ENCODE measurements at places on chromosomes 16 and 17.

DNA sequence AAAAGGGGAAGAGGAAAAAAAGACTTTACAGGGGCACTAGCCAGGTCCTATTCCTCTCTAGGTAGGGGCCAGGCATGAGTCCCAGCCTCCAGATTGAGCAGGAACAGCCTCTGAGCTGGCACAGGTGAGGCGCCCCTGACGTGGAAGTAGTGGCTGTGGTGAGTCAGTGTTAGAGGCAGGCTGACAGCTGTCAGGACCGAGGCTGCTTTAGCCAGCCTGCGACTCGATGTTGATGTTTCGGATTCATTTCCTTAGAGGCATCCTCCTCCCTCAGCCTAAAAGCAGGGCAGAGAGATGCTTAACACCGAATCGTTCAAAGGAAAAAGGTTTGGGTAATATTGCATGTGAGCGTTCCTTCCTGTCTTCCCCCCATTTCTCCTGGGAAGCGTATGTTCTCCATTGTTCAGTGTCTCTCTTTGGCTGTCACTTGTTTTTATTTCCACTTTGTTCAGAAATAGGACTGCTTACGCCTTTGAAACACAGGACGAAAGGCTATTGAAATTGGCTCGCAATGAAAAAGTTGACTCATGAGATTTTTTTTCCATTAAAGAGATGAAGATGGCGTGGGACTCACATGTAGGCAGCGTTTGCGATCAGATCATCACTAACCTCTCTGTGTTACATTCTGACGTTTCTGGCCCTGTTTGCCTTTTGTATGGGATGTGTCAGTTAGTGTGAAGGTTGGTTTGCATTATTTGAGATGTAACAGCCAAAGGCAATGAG lies 1.3 kb downstream of the KIAA0513 start:
- no peak for DNase-seq

DNA sequence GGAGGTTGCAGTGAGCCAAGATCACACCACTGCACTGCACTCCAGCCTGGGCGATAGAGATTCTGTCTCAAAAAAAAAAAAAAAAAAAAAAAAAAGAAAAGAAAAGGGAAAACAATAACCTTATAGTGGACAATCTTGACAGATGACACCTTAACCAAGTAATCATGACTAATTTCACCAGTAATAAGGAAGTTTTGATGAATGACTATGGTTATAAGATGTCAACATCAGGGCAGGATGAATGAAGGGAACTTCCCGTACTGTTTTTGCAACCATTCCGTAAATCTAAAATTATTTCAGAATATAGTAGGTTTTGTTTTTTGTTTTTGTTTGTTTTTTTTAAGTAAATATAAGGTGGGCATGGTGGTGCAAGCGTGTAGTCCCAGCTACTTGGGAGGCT lies 23.0 kb downstream of the GSPT1 start:
- no peak for DNase-seq

- no peak for DNase-seq
Measured at GRCh38 chr17:31830971-31831858, 27.8 kb downstream of the COPRS start.

- no peak for DNase-seq
Measured at GRCh38 chr17:7867881-7868329, 10.1 kb downstream of the CYB5D1 start.

DNA sequence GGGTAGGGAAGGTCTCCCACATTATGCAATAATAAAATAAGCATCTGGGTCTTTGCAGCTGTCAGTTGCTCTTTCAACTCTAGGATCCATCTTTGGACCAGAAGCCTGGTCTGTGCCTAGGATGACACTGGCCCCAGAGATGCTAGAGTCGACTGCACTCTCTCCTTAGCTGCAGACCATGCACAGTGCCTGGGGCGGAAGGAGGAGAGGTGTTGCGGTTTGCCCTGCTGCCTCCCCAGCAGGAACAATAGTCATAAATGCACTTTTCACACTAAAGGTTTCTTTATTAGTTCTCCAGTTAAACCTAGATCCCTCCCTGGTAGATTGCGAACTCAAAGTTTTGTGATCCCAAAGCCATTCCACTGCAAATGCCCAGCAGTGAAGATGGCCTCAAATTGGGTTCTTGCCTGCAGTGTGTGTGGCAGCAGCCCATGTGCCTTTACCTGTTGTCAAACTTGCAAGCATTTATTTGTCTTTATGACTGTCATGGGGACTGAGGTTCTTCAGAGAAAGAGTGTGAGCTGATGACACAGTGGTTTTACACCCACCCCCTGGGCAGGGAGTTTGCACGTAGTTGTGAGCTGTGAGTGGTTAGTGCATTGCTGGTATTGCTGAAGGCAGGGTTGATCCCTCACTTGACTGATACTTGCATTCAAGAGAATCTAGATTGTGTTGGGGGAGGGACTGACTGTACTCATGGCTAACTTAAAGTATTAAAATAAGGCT lies 10.3 kb downstream of the ATXN1L start:
- no peak for DNase-seq

DNA sequence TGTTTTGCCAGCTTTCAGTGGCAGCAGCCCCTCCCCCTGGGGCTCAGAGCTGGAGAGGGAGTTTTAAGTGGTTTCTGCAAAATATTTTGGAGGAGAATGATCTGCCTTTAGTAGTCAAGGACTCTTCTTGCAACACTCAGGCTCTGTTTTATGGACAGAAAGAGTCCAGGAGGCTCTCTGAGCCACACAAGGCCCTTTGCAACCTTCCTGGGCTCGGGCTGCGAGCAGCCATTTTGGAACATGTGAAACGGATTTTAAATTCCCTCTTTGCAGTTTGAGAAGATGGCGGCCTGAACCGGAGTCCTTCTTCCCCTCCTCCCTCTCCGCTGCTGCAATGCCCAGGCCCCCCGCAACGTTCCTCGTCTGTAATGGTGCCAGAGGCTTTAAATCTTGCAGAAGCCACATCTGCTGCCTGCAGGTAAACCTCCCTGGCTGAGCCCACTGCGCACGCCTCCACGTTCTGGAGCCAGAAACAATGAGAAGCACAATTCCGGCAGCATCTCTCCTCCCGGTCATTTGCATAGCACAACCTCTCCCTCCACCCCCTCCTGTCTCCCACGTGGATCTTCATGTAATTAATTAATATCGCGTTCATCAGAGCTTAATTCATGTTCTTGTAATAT lies 386.1 kb downstream of the SEC14L1 start:
- DNase-seq = no peak

GRCh38 chr16:5002699-5003143 lies 31.0 kb downstream of the NAGPA start:
- DNase-seq = no peak

GRCh38 chr17:66469088-66469442 lies 166.7 kb downstream of the PRKCA start:
- DNase-seq = no peak

DNA sequence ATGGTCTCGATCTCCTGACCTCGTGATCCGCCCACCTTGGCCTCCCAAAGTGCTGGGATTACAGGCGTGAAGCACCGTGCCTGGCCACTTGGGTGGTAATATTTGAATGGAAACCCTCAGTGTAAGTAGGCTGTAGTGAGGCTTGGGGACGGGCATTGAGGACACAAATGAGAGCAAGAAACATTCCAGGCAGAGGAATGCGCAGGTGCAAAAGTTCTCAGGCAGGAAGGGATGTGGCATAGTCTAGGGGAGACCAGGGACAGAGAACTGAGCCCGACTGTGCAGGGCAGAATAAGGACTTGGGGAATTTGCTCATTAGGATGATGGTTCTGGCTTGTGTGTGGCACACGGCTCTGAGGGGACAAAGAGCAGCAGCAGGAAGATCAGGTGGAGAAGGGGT lies 54.8 kb downstream of the GRB2 start:
- DNase-seq = no peak

- peak; percentile 41 for DNase-seq
Measured at GRCh38 chr17:52160136-52160567, 1.6 kb upstream of the CA10 start.

DNA sequence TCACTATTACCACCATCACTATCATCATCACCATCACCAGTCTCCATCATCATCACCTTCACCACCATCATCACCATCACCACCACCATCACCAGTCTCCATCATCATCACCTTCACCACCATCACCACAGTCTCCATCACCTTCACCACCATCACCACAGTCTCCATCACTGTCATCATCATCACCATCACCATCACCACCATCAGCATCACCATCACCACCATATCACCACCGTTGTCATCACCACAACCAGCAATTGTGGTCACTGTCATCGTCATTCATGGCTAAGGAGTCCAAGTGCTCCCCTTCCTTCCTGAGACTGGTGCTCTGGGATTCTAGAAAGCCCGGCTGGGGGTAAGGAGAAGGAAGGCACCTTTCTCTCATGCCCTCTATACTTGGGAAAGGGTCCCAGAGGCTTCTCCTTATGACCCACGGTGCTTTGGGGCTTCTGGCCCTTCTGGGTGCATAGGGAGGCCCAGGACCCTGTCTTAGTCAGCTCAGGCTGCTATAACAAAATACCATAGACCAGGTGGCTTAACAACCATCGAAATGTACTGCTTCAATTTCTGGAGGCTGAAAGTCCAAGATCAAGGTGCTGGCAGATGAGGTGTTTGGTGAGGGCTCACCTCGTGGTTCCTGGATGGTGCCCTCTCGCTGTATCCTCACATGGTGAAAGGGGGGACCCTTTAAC lies 93.4 kb upstream of the GSE1 start:
- DNase-seq = no peak

- peak; percentile 5 for DNase-seq
Measured at GRCh38 chr16:66728804-66729203, 22.6 kb downstream of the DYNC1LI2 start.

DNA sequence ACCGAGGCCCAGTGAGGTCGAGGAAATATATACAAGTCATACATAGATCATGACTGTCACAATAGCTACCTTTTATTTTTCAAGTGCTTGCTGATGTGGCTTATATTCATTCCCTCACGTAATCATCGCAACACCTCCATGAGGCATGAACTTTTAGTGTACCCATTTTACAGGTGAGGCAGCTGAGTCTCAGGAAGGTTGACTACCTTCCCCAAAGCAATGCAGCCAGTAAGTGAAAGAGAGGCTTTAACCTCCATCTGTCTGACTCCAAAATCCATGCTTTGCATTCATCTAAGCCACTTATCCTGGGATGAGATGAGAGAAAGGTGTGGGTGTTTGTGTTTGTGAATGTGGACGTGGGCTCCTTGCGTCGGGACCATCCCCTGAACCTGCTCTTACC lies 30.8 kb downstream of the CALB2 start:
- no peak for DNase-seq

DNA sequence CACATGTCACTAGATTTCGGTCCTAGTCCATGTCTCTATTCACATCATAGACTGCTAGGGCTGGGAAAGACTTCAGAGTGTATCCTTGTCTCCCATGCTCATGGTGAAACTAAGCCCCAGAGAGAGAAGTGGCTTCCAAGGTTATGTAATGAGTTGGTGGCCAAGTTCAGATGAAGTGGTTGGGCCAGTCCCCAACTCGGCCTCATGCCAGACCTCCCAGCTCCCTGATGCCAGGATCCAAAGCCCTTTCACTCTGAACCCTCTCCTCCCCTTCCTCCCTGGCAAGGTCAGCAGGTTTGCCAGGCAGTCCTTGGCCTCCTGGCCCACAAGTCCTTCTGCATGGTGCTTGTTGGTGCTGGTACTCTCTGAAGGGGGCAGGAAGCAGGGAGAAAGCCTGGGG lies 189.7 kb downstream of the AXIN2 start:
- DNase-seq = no peak
